NCI-H2029 (cell line): ENCODE measurements at places on chromosomes 2 and 18.

- DNase-seq = no peak
Observed at GRCh38 chr2:208346756-208347155, 59.8 kb upstream of the PTH2R start.

DNA sequence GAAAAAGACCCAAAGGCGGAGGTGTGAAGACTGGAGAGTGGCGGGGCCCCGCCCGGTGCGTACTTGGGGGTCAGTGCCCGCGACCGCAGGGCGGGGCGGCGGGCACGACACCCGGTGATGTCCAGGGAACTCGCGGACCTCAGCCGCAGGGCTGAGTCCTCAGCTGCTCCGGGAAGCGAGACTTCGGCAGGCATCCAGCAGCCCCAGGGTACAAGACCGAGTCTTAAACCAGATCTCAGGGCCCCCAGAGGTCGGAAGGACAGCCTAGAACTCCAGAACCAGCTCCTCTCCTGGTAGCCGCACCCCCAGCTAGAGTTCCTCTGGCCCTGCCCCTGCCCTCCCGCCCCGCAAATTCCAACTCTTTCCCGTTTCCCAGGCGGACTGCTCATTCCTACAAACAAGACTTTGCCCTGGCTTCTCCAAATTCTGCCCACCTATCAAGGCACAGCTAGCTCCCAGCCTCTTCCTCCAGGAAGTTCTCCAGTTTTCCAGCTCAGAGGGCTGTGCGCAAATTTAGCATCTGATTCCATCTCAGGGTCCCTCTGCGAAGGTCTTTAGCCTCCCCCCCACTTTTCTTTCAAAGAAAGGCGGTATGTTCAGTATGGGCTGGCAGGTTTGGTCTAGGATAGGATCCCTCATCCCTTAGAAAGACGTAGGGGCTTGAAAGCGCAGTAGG lies 26.0 kb upstream of the NOTO start:
- no peak for DNase-seq

- DNase-seq = peak; percentile 59
Observed at GRCh38 chr2:130371723-130372054, 15.8 kb downstream of the PTPN18 start.

- no peak for DNase-seq
Observed at GRCh38 chr18:9055185-9055584, 47.3 kb upstream of the NDUFV2 start.

DNA sequence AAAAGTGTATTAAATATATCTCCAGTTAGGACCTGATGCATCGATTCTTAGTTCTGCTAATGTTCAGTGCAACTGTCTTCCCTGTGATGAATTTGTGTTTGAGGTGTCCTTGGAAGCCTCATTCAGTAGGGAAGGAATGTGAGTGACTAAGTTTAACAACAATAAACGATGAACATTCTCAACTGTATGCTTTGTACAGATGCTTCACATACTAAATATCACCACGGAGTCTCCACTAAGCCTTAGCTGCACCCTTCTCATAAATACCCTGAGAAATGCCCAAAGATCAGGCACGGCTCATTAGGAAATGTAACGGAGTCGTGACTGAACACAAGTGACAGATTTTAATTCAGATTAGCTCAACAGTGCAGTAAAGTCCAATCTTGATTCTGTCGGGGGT lies 24.4 kb upstream of the AGFG1 start:
- DNase-seq = no peak

DNA sequence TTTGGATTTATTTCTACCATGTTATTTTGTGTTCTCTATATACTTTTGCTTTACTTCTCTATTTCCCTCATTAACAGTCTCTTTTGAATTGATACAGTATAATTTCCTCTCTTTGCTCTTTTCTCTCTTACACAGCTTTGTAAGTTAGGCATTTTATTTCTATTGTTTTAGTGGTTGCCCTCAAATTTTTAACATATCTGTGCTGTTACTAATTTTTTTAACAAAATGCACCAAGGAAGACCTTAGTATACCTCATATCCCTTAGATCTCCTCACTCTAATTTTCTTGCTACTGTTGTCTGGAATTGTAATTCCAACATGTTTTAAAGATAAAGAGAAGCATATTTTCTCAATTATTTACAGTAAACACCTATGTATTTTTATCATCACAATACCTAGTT lies 416.8 kb upstream of the SLC14A2 start:
- DNase-seq = no peak

DNA sequence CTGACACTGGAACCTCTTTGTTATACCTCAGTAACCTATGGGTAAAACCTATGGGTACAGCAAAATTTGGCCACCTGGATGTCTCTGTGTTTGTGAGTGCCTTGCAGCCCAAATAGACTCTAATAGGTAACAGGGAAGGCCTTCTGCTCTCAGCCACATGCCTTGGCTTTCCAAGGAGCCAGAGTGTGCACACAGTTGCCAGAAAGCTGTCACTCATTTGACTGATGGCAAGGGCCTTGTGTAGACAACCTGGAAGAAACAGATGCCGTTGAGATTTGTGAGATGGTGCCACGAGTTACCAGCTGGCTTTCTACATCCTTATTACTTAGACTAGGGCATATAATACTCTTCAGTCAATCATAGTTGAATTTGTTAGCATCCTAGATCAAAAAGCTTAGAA lies 90.1 kb upstream of the RAB12 start:
- DNase-seq = no peak

DNA sequence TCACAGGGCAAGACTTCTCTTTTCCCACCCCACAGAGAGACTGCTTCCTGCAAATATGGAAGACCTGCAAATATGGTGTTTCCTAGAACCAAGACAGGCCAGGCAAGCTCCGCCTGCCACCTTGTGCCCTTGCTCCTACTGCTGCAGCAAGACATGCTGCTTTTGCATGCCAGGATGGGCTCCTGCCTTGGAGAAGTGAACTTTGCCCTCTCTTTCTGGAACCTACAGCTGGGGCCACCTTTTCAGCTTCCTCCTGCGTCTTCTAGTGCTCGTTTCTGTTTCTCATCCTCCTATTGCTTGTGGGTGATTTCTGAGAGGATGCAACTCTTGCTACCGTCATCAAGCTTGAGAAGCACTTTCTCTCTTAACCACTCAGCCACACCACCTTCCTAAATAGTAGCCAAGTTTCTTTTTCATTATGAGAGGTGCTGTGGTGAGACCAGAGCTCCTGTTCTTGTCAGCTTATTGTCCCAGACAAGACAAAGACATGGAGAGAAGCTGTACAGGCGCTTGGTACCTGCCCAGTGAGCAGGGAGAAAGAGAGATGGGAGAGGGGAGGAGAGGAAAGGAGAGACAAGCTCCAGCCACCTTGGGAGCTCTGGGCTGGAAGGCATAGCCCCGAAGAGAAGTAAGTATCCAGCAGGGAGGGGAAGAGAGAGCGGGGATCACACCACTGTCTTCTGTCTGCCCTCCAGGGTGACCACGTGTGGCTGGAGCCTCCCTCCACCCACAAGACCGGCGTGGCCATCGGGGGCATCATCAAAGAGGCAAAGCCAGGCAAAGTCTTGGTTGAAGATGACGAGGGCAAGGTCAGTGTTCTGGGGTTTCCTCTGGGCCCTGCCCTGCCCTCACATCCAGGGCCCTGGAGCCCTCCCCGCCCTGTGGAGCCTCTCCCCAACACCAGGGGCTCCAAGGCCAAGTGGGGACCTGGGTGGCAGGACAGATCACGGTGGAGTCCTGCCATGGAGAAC lies 28.3 kb downstream of the MYO7B start:
- no peak for DNase-seq

DNA sequence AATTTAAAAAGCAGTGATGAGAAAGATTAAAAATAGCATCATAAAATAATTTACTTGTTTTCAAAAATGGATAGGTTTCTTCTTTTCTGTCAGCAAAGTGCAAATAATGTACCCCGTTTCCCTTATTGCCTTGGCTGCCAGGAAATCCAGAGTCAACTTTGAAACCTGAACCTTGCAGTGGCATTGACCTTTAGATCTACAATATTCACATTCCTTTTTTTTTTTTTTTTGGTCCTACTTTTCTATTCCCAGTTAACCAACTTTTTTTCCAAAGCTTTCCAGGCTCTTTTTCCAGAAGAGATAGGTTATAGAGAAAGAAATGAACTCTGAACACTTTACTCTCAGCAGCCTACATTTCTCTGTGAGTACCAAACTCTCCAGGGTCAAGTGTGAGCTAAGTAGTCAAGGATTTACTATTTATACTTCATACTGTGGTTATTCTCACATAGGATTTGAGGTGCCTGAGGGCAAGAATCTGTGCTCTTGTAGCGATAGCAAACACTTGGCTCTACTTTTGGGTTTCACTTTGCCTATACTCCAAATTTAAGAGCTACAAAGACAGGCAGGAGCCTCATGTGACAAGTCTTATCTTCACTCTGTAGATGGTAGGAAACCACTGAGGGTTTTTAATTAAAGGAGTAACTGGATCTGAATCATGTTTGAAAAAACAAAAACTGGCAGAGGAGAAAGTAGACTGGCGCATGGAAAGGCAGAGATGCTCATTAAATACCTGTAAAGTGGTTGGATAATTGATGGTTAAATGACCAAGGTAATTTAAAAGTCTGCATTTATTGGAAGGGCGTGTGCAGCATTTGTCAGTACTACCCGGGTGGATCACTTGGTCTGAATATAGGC lies 63.2 kb upstream of the TMEM17 start:
- no peak for DNase-seq

- peak; percentile 2 for DNase-seq
Observed at GRCh38 chr18:44423814-44424644, 256.7 kb upstream of the SETBP1 start.

DNA sequence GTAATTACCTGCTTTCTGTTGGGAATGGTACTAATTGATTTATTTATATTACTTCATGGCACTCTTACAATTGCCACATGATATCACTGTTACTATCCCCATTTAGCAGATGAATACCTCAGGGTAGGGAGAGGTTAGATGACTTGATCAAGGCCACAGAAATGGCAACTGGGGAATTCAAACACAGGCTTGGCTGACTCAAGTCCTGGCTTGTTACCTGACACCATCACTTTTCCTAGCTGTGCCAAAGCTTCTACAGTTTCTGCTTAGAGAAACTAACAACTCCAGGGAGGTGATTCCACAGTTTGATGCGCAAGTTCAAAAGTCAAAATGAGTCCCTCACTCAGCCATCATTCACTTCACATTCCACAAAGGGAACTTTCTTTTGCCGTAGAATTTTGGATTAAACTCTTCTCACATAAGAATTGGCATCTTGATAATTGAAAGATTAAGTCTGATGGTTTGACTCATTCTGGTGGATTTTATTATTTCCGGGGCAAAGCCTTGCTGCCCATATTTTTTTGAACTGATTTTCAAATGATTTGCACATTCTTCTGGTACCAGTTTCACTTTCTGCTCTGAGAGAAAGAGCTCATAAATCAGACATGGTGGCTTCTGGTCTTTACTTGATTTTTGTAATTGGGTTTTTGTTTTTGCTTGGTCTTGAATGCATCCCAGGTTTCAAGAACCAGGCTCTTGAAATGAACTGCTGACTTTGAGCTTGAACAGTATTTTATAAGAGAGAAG lies 656.8 kb downstream of the BCL11A start:
- no peak for DNase-seq

GRCh38 chr2:203971251-203971650 lies 34.7 kb downstream of the ICOS start:
- DNase-seq = no peak

DNA sequence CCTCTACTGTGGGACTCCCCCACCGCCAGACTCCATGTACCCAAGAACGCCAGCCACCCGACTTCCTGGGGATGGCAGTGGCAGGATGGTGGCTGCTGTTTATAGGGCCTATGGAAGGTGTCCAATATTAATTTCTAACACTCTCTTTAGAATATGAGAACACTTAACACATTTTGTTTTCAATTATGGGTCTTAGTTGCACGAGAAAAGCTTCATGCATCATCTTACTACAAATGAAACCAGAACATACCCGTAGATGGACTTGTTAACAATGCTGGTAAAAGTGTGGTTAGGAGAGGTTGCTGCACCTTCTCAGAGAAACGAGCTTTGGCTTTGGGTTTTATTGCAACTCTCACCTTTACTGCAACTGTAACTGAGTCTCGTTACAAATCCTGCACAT lies 335.6 kb upstream of the ID2 start:
- no peak for DNase-seq

- DNase-seq = no peak
Observed at GRCh38 chr2:215431290-215431689, 4.6 kb downstream of the FN1 start.

DNA sequence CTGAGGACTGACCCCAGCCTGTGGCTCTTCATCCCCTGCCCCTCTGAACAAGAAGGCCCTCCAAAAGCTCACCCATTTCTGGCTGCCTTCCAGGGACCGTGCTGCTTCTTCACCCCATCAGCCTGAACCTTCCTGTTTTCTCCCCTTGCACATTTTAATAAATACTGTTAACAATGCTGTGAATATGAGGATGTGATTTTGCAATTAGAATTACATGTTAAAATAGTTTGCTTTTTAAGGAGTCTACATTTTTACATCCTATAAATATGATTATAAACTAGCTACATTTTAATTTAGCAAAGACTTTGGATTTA lies 4.0 kb downstream of the SNTG2 start:
- no peak for DNase-seq

- DNase-seq = peak; percentile 74
Observed at GRCh38 chr2:156334496-156335478, 2.3 kb upstream of the NR4A2 start.

DNA sequence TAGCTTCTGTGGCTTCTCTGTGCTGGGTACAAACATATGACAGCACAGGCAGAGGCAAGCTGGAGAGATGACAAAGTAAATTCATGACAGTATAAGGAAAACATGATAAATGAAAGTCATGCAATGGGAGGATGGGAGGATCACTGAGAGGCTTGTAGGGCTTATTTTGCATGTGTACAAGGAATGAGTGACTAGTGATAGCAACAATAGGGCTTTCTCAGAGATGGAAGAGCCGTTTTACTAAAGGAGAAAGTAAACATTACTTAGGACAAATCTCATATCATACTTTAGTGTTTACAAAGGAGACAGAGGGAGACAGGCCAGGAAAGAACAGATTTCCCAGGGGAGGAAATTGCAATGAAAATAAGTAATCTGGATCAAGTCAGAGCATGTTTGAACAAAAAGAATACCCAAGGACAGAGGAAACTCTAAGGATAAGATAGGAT lies 82.5 kb upstream of the RBMS1 start:
- DNase-seq = no peak

DNA sequence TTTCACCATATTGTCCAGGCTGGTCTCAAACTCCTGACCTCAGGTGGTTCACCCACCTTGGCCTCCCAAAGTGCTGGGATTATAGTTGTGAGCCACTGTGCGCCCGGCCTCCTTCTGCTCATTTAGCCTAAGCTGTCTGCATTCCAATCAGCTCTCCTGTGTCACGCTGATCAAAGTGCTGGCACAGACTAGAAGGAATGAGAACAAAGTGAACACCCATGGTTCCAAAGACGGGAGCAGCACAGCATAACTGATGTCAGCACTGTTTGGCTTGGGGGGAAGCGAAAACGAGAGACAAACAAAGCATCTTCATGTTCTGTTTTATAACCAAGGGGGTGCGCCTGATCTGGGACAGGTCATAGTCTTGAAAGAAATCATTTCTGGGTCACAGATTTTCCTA lies 43.3 kb downstream of the DIPK1C start:
- DNase-seq = no peak

DNA sequence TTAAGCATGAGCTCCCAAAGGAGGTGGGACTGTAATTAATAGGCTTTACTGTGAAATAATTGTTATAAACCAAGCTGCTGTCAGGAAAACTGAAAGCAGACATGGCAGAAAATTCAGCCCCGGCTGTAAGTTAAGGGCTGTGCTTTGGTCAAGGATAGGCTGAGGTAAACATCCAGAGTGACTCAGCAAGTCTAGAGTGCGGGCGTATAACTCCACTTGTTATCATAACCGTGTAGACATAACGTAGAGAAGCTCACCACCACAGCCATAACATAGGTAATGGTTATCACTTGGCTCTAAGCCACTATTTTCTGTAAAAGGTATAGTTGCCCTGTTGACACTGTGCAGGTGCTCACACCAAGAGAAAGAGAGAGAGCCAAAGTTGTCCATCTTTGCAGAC lies 316.8 kb downstream of the DCDC2C start:
- DNase-seq = peak; percentile 71
